CD4-positive, alpha-beta T cell treated with Interleukin-10 for 1 hour (primary cell): ENCODE measurements at places on chromosomes 12 and 14.
A peak's percentile ranks its signal among the peaks of the same experiment; 100 is the strongest.

- DNase-seq = no peak
Measured at GRCh38 chr12:109443794-109444193, 33.3 kb downstream of the KCTD10 start.

- no peak for DNase-seq
Measured at GRCh38 chr12:68370006-68370590, 37.9 kb upstream of the MDM1 start.

DNA sequence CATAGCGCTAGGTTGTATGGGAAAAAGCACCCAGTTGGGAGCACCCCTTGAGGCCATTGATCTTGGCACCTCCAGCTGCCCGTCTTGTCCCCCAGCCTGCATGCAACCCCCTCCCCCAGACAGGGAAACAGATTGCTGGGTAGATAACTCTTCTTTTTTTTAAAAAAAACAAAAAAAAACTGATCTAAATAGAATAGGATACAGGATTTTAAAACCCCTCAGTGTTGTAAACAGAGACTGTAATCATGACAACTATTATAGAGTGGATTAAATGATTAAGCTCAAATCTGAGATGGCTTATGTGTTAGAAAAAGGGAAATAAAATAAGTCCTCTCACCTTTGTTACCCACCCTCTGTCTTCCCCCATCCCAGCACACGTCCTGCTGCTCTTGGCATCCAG lies 48.9 kb downstream of the MAX start:
- no peak for DNase-seq

- DNase-seq = peak; percentile 2
Measured at GRCh38 chr14:39055786-39056474, 47.1 kb downstream of the SEC23A start.
